ENCODE measurements at places on chromosomes 4 and X. TPM values are rescaled to one million over a fixed set of nuclear protein-coding genes. Genes with fewer than 3 reads are reported as not detected.
A peak's percentile ranks its signal among the peaks of the same experiment; 100 is the strongest.

GRCh38 chr4:931194-931959 lies 739 bp downstream of the GAK start:
- H3K27ac ChIP-seq: no peak overlapping the region
- H3K36me3 ChIP-seq: no peaks in the 10 kb centered on the region
- peak overlapping the region; percentile 96 for H3K4me3 ChIP-seq
- no peak for DNase-seq
- no peaks in the 10 kb centered on the region for H3K27me3 ChIP-seq

GRCh38 chrX:56233682-56234081 lies 1.5 kb downstream of the KLF8 start:
- H3K4me1 ChIP-seq: peaks cover 2% of the 10 kb centered on the region
- H3K36me3 ChIP-seq: peaks cover 9% of the 10 kb centered on the region
- peak overlapping the region; percentile 84 for H3K4me3 ChIP-seq
- peak; percentile 84 for DNase-seq
- no peak overlapping the region for H3K27ac ChIP-seq

- no peaks in the 10 kb centered on the region for H3K27me3 ChIP-seq
- H3K4me3 ChIP-seq: no peak overlapping the region
- no peak overlapping the region for H3K27ac ChIP-seq
- no peak for DNase-seq
Measured at GRCh38 chr4:168654104-168654847, 157.4 kb downstream of the PALLD start.

DNA sequence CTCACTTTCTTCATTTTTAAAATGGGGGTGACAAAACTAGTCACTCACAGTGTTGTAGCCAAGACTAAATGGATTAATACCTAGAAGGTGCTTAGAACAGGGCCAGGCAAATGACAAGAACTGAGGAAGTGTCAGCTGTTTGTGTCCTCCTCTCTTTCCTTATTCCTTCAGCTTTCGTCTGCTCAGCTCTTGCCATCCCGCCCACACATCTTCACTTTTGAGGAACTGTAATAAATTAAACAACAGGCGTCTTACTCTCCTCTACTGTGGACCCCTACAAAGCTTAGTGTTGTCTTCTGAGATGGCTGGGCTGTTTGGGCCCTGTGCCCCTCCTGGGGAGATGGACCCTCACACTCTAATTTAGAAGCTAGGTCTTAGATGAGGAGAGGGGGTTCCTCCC lies 2.7 kb downstream of the HPSE start:
- no peak overlapping the region for H3K4me3 ChIP-seq
- H3K27ac ChIP-seq: no peak overlapping the region
- no peak for DNase-seq
- H3K27me3 ChIP-seq: peaks cover 10% of the 10 kb centered on the region

CENPVL2 gene
- 2.8 TPM for total RNA-seq

DNA sequence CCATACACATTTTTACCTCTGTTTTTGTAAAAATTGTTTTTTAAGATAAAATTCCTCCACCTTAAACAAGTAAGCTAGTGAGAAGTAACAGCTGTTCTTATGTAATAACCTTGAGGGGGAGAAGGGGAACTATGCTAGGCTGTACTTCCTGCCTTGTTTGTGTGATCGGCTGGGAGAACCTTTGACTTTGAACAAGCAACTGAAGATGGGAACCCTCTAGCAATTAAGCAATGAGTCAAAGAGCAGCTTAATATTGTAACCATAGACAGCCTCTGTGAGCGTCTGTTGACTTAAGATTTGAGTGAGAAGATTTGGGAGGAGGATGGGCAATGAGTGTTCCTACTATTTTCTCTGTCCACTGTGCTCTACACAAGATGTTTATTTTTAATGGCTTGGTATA lies 135.1 kb downstream of the SCLT1 start:
- no peak overlapping the region for H3K4me3 ChIP-seq
- DNase-seq: no peak
- no peak overlapping the region for H3K27ac ChIP-seq
- H3K36me3 ChIP-seq: no peaks in the 10 kb centered on the region

SEPTIN6 gene
- total RNA-seq: 22.9 TPM

DNA sequence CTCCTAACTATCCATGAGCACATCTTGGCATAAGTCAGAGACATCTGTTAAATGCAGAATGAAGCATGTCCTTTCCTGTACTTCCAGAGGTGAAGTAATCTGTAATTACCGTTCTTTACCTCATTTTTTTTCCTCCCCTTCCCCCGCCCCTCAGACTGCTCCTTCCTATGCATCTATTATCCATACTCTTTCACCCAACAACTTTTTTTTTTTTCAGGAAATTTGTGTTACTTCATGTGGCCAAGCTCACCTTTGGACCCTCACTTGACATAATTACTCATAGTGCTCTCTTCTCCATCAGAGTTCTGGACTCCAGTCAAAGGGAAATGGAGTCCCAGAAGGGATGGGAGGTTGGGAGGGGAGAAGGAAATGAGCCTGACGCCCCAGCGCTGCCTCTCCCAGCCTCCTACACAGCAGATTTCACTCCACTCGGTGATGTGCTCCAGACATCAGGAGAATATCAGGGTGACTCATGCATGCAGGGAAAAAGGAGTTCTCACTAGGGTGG lies 568.8 kb downstream of the STIM2 start:
- no peaks in the 10 kb centered on the region for H3K27me3 ChIP-seq
- H3K36me3 ChIP-seq: no peaks in the 10 kb centered on the region
- no peak for DNase-seq
- H3K4me3 ChIP-seq: no peak overlapping the region
- H3K4me1 ChIP-seq: no peaks in the 10 kb centered on the region

CXCR3 gene
- total RNA-seq: not detected

DNA sequence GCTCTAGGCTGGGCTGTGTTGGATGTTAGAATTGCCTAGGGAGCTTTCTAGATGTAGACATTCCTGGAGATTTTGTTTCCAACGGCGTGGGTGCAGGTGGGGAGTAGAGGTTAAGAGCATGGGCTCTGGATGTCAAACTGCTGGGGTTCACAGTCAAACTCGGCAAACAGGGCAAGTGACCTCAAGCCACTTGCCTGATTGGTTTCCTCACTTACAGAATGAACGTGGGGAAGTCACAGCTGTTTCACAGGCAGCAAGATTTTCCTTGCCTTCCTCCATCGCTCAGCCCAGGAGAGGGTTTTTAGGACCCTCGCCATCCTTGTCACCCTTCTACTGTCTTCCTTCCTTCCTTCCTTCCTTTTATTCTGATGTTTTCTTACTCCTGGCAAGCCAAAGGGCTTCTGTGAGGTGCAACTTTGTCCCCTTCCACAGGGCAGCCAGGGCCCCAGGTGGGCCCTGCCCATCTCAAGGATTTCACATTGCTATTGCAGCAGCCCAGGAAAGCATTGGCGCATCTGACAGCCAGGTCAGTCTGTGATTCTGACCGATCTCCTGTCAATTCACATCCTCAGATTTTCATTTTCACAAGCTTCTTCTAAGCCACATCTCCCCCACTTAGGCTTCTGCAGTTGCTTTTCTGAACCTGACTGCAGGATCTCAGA lies 7.0 kb downstream of the RTL5 start:
- no peak for DNase-seq
- H3K27me3 ChIP-seq: peaks cover 6% of the 10 kb centered on the region
- H3K4me1 ChIP-seq: peaks cover 4% of the 10 kb centered on the region
- H3K4me3 ChIP-seq: no peak overlapping the region
- no peak overlapping the region for H3K27ac ChIP-seq
- H3K36me3 ChIP-seq: peaks cover 12% of the 10 kb centered on the region
